Natural killer cell (primary cell): ENCODE measurements at places on chromosomes 4 and X. TPM values are rescaled to one million over a fixed set of nuclear protein-coding genes. Genes with fewer than 3 reads are reported as not detected.

DNA sequence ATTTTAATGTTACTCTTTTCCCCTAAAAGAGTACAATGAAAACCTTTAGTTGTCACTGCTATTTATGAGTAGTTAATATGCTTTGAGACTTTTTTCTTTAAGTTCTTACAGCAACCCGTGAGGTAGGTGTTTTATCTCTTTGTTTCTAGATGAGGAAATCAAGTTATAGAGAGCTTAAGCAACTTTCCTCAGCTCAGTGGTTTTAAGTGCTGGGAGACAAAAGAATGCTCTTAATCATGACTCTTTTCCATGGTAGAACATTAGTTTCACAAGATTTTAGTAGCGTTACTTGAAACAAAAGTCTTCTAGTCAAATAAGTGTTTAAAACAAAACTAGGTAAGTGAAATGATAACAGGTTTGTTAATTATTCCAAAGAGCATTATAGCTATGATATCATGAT lies 354.7 kb upstream of the PITX2 start:
- H3K27ac ChIP-seq, result no peak overlapping the region
- no peak for DNase-seq
- no peaks in the 10 kb centered on the region for H3K36me3 ChIP-seq
- no peaks in the 10 kb centered on the region for H3K27me3 ChIP-seq
- no peak overlapping the region for H3K4me3 ChIP-seq

GRCh38 chrX:72621625-72622485 lies 49.2 kb upstream of the HDAC8 start:
- no peak for DNase-seq
- H3K27me3 ChIP-seq, result no peaks in the 10 kb centered on the region
- H3K4me3 ChIP-seq, result no peak overlapping the region
- no peaks in the 10 kb centered on the region for H3K36me3 ChIP-seq
- H3K4me1 ChIP-seq, result no peaks in the 10 kb centered on the region

DNA sequence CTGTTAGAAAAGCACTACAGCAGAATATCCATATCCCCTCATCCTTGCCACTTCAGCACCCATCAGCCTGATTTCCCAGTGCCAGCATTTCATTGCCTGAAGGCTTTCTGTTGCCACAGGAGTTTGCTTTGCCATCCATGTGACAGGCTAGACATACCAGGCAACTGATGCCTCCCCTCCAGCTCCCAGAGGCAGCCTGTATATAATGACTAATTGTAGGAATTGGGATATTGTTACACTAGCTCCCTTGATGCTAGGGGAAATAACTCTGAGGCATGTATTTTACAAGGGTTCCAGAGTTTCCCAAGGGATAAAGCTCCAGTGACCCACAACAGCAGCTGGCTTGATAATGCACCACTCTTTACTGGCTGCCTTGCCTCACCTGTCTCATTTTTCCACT lies 608.0 kb upstream of the FTHL17 start:
- H3K36me3 ChIP-seq, result no peaks in the 10 kb centered on the region
- H3K27ac ChIP-seq, result no peak overlapping the region
- no peaks in the 10 kb centered on the region for H3K27me3 ChIP-seq
- no peak overlapping the region for H3K4me3 ChIP-seq
- no peaks in the 10 kb centered on the region for H3K4me1 ChIP-seq

DNA sequence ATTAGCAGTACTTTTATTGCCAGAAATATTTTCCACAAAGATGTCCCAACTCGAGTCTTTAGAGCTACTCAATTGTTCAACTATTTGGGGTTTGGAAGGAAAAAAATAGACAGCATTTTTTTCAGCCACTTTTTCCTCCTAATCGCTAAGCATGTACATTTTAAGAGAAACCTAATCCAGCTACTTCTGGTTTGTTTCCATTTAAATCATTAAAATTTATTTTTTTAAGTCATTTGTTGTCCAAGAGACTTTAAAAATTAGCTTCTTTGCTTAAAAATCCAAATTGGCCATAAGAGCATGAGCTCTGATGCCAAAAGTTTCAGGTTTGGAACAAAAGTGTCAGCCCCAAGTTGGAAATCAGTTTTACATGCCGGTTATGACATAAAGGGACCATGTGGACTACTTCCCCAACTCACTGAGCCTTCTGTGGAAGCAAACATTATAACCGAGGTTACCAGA lies 186.3 kb upstream of the INTU start:
- H3K27ac ChIP-seq, result no peak overlapping the region
- no peaks in the 10 kb centered on the region for H3K27me3 ChIP-seq
- no peaks in the 10 kb centered on the region for H3K36me3 ChIP-seq

GRCh38 chrX:22323541-22323940 lies 50.8 kb downstream of the CBLL2 start:
- no peak overlapping the region for H3K27ac ChIP-seq
- H3K4me1 ChIP-seq, result no peaks in the 10 kb centered on the region
- H3K36me3 ChIP-seq, result no peaks in the 10 kb centered on the region
- H3K4me3 ChIP-seq, result no peak overlapping the region
- no peaks in the 10 kb centered on the region for H3K27me3 ChIP-seq

DNA sequence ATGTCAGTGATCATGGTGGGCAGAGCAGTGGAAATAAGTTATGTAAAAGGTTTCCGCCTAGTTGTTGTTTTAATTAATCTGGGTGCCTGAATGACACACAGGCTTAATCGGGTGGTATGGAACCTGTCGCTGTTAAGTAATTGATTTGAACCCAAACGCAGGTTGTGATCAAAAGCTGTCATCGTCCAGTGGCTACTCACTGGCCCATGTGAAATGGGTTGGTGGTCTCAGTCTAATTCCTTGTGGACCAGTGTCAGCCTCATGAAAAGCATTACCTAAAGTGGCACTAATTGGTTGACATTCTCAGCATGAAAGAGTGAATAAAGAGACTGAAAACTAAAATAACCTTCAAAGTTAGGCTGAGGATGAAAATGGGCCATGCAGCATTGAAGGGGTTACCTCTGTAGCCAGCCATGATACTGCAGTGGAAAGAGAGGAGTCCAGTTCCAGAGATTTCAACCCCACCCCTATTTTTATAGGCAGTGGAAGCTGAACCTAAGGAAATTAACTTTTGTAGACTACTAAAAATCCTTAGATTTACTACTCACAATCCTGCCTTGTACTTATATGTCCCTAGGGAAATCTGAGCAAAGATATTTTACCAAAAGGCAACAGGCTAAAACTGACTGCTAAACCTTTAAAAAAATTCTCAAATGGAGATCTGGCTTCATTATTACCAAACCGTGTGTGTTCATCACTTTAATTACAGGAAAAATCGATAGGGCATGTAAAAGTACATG lies 251.7 kb upstream of the TENM3 start:
- H3K27ac ChIP-seq, result no peak overlapping the region
- no peaks in the 10 kb centered on the region for H3K27me3 ChIP-seq
- no peak for DNase-seq
- H3K4me1 ChIP-seq, result no peaks in the 10 kb centered on the region
- no peaks in the 10 kb centered on the region for H3K36me3 ChIP-seq

GRCh38 chr4:116243431-116243830 lies 841.9 kb downstream of the TRAM1L1 start:
- H3K4me3 ChIP-seq, result no peak overlapping the region
- H3K4me1 ChIP-seq, result no peaks in the 10 kb centered on the region
- DNase-seq, result no peak
- no peak overlapping the region for H3K27ac ChIP-seq
- H3K36me3 ChIP-seq, result no peaks in the 10 kb centered on the region

The VCX3A gene
- not detected for total RNA-seq

The IBSP gene
- total RNA-seq, result not detected

The EGF gene
- 1.2 TPM for total RNA-seq

The BEND4 gene
- 0.43 TPM for total RNA-seq

The NHSL2 gene
- 30.8 TPM for total RNA-seq

The TMEM154 gene
- 9.8 TPM for total RNA-seq
